Stimulated activated CD4-positive, alpha-beta T cell treated with anti-CD3 and anti-CD28 coated beads, Interleukin-15, amount 100 ng/mL, for 1 hour (primary cell): ENCODE measurements at places on chromosomes 13 and 19.
A peak's percentile ranks its signal among the peaks of the same experiment; 100 is the strongest.

- DNase-seq = no peak
Measured at GRCh38 chr13:79725841-79726240, 244.9 kb downstream of the NDFIP2 start.

- no peak for DNase-seq
Measured at GRCh38 chr13:34842466-34842865, 99.6 kb upstream of the NBEA start.

DNA sequence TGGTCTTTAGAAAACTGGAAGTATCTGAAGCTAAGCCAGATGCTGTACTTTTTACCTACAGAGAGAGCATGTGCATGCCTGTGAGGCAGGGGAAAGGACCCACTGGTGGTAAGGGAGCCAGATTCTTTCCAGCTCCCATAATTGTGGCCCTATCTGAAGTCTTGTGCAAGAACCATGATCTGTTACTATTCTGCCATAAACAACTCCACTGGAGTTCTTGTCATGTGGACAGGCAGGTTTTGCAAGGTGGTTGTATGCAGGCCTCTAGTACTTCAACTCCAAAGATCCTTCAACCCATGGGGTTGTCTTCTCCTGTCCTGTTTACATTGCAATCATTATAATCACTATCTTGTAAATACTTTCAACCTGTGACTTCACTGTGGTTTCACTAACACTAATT lies 14.1 kb downstream of the PROSER1 start:
- DNase-seq = no peak

- no peak for DNase-seq
Measured at GRCh38 chr13:20297181-20297580, 65.1 kb upstream of the GJB6 start.

GRCh38 chr13:37656247-37656940 lies 57.8 kb upstream of the POSTN start:
- no peak for DNase-seq

GRCh38 chr13:94548821-94549231 lies 47.1 kb downstream of the TGDS start:
- peak; percentile 27 for DNase-seq

DNA sequence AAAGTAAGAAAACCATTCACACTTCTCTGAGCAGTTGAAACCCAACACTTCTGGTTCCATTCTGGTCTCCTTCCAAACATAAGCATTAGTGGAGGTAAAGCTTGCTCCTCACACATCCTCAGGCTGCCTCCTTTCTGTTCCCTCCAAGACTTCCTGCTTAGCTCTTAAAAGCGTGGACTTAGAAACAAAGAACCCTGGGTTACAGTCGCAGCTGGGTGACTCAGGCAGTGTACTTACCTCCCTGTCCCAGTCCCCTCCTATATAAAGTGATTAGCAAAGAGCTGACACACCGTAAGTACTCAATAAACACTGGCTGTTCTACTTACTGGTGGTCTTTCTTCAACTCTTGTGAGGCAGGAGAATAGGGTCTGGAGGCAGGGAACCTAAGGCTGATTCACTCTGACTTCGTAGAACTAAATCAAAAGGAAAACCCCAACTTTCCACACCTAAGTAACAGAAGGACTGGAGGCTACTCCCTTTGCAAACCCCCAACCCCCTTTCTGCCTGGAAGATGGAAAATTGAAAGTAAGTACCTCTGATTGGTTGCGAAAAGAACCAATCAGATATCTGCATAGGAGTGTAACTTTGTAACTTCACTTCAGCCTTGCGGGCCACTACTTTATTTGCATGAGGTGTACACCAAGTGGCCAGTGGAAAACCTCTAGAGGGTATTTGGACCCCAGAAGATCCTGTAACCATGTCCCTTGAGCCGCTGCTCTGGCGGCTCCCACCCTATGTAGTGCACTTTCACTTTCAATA lies 165.4 kb downstream of the SUCLA2 start:
- no peak for DNase-seq
